ENCODE measurements at places on chromosomes 3 and 15. TPM values are rescaled to one million over a fixed set of nuclear protein-coding genes. Genes with fewer than 3 reads are reported as not detected.

DNA sequence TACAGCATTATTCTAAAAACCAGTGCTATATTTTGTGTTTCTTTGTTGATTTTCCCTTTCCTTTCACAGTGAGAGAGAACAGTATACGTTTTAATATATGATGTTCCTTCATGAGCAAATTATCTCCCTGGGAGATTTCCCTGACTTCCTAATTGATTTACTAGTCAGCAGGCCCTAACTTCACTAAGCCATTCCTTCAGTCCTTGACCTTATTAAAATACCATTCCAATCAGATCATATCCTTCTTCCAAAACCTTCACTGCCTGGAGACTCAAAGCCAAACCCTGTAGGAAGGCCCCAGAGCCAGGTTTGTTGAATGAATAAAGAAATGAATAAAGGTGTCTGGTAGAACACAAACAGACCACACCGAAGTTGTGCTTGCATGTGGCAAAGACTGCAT is 43.8 kb upstream of the ARHGEF3 start:
- DNase-seq: no peak

- DNase-seq: no peak
These were observed 3.6 kb downstream of the RNF168 start for GRCh38 chr3:196499807-196500524.

DNA sequence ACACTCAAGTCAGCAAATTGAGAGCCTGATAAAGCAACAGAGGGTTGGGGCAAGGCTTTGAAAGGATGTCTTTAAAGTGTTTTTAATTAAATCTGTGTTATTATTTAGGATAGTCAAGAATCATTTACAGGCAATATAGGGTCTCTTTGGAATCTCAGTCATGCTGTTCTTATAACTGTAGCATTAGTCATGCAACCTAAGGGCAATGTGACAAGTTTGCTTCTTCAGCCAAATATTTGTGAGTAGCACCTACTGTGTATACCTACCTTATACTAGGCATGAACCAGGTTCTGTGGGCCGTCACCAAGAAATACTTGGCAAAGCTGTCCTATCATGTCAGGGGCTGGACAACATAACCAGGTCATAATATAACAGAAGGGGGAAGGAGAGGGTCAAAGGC is 184.6 kb upstream of the TRIM42 start:
- no peak for DNase-seq

DNA sequence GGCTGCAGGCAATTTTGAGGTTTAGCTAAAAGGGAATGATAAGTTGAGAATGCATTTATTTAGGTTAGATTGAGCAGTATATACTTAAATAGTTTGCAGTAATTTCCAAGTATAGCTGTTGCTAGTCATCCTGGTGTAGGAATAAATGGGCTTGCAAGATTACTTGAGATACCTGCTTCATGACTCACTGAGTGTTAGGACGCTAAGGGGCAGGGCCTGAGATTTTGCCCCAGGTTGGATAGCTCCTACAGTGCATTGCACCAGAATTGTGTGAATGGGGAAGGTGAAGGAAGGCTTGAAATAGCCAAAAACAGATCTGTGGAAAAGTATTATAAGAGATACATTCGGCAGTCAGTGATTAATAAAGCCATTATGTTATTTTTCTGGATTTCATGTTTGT is 72.8 kb downstream of the KCNH8 start:
- no peak for DNase-seq

GRCh38 chr15:96037584-96037983 is 292.9 kb upstream of the NR2F2 start:
- DNase-seq: no peak

DNA sequence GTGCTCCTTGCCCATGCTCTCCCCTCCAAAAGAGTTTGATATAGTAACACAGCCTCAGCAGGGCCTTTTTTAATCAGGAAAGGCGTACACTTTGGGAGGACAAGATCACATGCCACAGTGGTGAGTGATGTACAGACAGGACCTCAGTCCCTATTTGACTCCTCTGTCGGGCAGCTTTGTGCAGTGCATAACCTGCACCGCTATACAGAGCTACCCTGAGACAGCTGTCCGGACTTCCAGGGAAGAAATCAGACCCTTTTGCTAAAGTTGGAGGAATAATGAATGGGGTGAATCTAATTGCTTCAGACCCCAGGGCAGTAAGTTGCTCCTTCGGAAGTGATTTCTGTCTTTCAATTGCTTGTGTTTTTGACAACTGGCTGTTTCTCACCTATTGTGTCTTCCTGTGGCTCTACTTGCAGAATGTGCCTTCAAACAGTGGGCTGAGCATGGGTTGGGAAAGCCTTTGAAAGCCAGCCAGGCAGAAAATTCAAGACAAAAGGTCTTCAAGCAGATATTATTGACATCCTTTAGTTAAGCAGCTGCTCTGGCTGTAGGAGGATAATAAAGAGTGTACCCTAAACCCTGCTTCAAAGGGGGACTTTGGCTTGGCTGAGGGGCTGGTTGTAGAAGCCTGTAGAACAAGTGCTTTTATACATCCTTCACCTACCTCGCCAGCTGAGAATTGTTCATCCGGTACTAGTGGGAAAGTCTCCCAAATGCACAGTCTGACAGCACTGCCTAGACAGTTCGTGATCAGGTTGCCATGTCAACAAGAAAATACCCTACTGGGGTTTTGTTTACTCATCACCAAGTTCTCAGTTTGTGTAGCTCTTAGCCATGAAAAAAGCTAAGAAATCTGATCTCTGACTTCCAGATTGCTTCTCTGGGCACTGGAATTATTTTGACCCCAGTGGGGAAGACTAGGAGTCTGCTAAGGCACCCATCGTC is 35.1 kb downstream of the SNTN start:
- DNase-seq: no peak

DNA sequence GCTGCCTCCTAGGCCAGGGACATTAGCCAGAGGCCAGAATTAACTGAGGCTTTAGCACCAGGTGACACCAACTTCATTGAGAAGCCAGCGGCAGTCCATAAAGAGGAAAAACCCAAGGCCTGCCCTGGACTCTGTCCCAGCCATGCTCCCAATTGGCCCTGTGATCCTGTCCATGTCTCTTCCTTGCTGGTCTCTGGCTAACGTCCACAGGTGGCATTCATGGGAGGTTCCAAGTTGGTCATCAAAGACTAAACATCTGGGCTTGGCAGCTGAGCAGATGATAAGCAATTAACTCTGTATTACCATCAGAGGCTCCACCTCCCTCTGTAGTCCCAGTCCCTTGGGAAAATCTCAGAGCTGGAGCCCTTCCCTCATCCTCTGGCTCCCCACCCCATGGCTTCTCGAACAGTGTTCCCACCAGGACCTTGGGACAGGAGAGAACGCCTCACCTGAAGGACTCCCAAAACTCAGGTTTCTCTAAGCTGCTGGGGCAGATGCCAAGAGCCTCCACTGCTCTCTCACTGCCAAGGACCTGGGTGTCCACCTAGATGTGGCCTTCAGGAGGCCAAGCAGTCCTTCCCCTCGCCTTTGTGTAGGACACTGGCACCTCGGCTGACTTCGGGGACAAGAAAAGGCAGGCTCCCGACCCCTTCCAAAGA is 40.4 kb downstream of the GOLGA6A start:
- no peak for DNase-seq

DNA sequence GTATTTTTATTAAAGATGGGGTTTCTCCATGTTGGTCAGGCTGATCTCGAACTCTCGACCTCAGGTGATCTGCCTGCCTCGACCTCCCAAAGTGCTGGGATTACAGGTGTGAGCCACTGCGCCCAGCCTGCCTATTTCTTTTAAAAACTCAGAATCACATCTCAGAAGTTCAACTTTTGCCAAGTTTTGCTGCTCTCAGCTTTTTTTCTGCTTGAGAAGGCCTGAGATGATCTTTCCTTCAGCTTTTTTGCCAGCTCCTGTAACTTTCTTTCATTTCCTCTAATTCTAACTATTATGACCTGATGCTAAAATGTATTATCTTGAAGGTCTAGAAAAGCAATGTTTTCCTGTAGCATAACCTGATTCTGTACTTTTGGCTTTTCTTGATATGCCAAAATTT is 9.6 kb upstream of the EHHADH start:
- DNase-seq: no peak

- no peak for DNase-seq
These were observed 36.3 kb upstream of the TPM1 start for GRCh38 chr15:63006032-63006878.

DNA sequence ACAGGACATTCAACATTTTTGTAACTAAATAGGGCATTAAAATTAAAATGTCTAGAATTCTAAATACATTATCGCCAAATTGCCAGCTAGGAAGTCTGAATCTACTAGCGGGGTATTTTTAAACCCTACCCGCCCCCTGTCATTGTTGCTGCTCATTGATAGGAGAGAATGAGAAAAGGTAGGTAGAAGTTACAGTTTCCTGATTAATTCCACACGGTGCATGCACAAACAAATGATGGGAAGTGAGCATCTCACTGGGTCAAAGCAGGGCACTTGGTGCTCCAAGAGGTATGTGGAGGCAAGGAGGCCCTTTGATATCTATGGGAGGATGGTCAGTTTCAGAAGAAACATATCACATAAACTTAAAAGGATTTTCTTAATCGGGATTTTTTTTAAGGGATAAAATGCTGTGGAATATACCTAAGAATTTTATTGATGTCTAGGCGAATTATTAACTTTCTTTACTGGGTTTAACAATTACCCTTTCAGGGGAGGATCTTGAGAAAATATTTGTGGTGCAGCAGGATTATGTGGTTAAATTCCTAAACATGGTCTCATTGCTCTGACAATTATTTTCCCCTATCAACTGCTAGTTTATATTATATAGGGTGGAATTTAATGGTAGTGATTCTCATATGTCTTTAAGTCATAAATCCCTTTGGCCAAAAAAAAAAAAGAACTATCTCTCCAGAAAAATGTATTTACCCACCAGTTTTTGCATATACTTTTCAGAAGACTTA is 236.0 kb upstream of the GOLGA6L4 start:
- no peak for DNase-seq

DNA sequence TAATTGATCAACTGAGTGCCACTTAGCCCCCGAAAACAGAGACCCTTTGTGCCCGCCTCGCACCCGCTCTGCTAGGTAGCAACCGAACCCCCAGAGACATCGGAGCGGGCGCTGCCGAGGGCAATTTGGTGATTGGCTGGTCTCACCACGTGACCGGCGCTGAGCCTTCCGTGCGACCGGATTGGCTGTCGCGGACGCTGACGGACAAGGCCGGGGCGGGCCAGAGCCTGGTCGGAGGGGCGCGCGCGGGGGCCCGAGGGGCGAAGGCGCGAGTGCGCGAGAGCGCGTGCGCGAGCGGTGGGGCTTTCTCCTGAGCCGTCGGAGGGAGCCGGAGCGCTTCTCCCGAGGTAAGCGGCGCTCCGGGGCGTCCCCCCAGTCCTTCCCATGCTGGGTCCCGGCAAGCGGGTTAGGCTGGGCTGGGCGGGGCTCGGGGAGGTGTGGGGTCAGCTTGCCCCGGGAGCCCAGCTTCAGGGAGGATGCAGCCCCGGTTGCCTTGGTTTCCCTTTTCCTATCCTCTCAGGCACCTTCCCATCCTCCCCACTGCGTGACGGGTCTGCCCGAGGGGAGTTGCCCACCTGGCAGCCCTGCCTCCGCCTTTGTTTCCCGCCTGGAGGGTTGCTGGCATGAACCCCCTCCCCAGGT is at the start of gene TMEM108:
TSS of gene TMEM108 (plus strand) at position 303 of the 642 bp plus-strand sequence.
- DNase-seq: peak; percentile 93

DNA sequence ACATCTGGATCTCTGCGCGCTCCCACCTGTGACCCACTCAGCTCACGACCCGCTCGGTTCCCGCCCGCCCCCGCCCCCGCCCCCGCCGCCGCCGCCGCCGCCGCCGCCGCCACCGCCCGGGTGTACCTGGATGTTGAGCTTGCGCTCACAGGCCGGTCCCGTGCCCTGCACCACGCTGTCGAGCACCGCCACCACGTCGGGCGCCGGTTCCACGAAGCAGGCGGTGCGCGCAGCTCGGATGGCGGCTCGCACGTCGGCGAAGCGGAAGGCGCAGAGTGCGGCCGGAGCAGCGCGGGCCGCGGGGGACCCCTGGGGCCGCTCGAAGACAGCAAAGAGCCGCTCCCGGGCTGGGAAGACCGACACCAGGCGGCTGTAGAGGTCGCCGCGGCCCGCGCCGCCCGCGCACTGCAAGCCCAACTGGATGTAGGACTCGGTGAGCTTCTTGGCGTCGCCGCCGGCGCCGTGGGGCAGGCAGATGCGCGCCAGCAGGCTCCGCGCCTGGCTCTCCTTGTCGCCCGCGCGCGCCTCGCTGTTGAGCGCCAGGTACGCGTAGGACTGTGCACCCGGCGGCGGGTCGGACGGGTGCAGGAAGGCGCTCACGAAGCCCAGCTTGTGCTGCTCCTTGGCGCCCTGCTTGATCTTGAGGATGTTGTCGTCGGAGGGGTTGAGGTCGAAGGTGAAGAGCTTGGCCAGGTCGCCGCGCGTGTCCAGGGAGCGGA is 1.1 kb downstream of the PLXND1 start:
- DNase-seq: no peak

DNA sequence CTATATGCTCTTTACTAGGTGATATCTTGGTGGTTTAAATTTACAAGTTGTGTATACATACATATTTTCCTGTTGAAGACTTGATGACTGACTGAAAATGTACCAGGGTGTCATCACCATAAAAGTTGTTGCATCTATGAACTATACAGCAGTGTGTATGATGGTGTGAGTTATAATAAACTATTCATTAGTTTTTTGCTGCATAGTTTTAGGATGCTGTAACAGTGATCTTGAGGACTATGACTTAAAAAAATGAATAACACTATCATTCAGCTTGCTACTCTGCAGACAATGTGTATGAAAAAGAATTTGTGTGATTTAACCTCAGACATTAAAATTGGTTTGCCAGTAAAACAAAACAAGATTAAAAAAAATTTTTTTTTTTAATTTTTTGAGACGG is 49.0 kb downstream of the UBE2E2 start:
- DNase-seq: no peak

- peak; percentile 91 for DNase-seq
These were observed 13.4 kb upstream of the TRH start for GRCh38 chr3:129961141-129961541.

GRCh38 chr3:20099060-20099459 is 58.8 kb downstream of the KAT2B start:
- no peak for DNase-seq

- DNase-seq: no peak
These were observed 26.2 kb upstream of the LRTM1 start for GRCh38 chr3:54954022-54954421.

- no peak for DNase-seq
These were observed 843.8 kb downstream of the VGLL3 start for GRCh38 chr3:86147119-86147518.

DNA sequence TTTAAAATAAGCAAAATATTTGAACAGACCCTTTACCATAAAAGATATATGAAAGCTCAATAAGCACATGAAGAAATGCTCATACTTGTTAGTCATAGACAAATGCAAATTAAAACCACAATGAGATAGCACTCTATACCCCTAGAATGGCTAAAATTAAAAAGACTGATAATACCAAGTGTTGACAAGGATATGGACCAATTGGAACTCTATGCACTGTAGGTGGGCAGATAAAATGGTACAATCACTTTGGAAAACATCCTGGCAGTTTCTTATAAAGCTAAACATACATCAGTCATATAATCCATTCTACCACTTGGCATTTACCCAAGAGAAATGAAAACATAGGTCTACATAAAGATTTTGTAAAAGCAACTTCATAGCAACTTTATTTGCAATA is 293.0 kb upstream of the TLE3 start:
- DNase-seq: no peak

- no peak for DNase-seq
These were observed 67.6 kb downstream of the SLC6A11 start for GRCh38 chr3:10883478-10884234.

The TMEM158 gene
- total RNA-seq: not detected

The SLC27A2 gene
- 0.06 TPM for total RNA-seq

The ADAMTS7 gene
- total RNA-seq: 6.1 TPM

The MINAR1 gene
- total RNA-seq: 0.20 TPM

The ERC2 gene
- total RNA-seq: 3.8 TPM

The TUSC7 gene
- not detected for total RNA-seq

The ZCWPW2 gene
- total RNA-seq: 3.8 TPM

The TRIM71 gene
- 24.6 TPM for total RNA-seq

The B3GALNT1 gene
- not detected for total RNA-seq

The PLSCR1 gene
- total RNA-seq: not detected

Data from G401 (cell line).